Cardiac ventricle fibroblast (primary cell): ENCODE measurements at places on chromosomes 4 and X. TPM values are rescaled to one million over a fixed set of nuclear protein-coding genes. Genes with fewer than 3 reads are reported as not detected.

TEX13B gene
- not detected in 2 replicates for total RNA-seq

ACE2 gene
- 0.06 and 0.24 TPM in 2 replicates for total RNA-seq

ATP2B3 gene
- total RNA-seq, result not detected in 2 replicates

LRRC66 gene
- total RNA-seq, result 0.34 and 0.81 TPM in 2 replicates

GPRASP1 gene
- total RNA-seq, result 1.1 and 1.7 TPM in 2 replicates

SMPX gene
- total RNA-seq, result not detected in 2 replicates

PLXNB3 gene
- 0.94 and 2.4 TPM in 2 replicates for total RNA-seq

CPXCR1 gene
- not detected in 2 replicates for total RNA-seq

BTK gene
- not detected in 2 replicates for total RNA-seq

FAT4 gene
- 22.4 and 24.1 TPM in 2 replicates for total RNA-seq

S100G gene
- not detected in 2 replicates for total RNA-seq

TMEM131L gene
- total RNA-seq, result 6.3 and 7.4 TPM in 2 replicates

BEX1 gene
- total RNA-seq, result not detected in 2 replicates

GRPEL1 gene
- 19.2 and 23.2 TPM in 2 replicates for total RNA-seq

IL2RG gene
- not detected in 2 replicates for total RNA-seq
